ENCODE measurements at places on chromosomes 3 and 15.

DNA sequence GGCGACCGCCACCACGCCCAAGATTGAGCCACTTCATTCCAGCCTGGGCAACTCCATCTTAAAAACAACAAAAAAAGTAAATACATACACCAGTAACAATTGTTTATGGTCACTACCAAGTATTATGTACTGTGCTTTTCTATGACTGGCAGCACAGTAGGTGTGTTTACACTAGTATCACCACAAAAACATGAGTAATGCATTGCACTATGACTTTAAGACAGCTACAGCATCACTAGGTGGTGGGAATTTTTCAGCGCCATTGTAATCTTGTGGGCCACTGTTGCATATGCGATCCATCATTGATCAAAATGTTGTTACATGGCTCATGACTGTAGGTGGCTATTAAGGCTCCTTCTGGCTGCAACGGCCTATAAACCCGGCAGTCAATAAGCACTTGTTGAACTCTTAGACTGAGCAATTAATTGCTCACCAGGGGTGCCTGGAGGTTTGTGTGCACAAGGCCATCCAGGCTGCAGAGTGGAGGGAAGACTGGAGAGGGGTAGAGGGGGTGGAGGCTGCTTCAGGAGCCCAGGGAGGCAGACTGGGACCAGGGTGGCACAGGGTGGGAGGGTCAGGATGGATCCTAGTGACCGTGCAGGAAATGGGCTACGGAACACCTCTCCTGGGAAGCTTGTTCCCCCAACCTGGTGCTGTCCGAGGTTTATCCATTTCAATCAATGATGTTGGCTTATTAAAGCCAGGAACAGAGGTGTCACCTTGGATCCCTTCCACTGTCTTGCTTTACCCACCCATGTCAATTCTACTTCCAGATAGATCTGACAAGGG lies 17.9 kb upstream of the COPG1 start:
- DNase-seq = no peak

- no peak for DNase-seq
These were observed 10.3 kb downstream of the USP13 start for GRCh38 chr3:179663093-179663492.

DNA sequence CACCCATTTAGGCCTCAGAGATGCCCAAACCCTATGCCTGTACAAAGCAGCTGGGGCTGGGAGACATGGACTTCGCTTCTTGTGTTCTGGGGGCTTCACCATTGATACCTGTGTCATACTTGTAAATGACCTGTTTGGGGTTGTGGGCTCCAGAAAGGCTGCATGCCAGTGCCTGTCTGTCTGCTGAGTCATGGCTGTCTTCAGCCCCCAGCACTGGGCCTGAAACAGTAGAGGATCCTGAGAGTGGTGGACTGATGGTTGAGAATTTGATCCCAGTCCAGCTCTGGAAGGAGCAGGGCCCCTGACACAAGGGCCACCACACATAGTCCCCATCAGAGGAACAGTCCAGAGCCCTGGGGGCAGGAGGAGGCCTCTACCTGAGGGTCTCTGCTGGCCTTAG lies 24.6 kb upstream of the APEH start:
- no peak for DNase-seq

- no peak for DNase-seq
These were observed 27.6 kb downstream of the CHST14 start for GRCh38 chr15:40498418-40498817.

- DNase-seq = no peak
These were observed 8.1 kb upstream of the DLG1 start for GRCh38 chr3:197306374-197307086.

GRCh38 chr15:64901914-64902313 lies 9.8 kb upstream of the ANKDD1A start:
- DNase-seq = no peak

GRCh38 chr3:152160350-152161011 lies 108.2 kb upstream of the MBNL1 start:
- DNase-seq = no peak

- peak; percentile 73 for DNase-seq
These were observed 201.6 kb upstream of the TMC3 start for GRCh38 chr15:81575436-81576123.

DNA sequence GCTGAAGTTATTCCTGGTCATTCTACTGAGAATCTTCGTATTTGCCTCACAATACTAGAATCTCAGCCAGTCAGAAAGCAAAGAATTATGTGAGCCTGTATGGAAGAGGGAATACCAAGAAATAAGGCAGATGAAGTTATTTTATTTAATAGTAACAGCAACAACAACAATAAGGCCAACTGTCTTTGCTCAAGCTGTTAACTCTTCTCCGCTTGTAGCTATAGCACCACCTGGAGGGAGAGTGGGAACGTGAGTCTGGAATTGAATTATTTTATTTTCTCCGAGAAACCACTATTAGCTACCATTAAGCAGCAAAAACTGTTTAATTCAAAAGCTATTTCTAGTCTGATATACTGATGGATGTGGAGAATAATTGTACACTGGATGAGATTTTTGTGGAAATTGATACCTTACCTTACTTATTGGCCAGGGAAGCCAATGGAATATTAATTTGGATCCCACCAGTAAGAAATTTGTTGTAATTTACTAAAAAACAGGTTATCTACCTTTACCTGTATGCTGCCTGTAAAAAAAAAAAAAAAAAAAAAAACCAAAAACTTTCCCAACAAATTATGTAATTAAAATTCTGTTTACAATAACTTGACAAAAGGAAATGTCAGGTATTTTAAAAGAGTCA lies 50.1 kb downstream of the CALML4 start:
- DNase-seq = peak; percentile 34

DNA sequence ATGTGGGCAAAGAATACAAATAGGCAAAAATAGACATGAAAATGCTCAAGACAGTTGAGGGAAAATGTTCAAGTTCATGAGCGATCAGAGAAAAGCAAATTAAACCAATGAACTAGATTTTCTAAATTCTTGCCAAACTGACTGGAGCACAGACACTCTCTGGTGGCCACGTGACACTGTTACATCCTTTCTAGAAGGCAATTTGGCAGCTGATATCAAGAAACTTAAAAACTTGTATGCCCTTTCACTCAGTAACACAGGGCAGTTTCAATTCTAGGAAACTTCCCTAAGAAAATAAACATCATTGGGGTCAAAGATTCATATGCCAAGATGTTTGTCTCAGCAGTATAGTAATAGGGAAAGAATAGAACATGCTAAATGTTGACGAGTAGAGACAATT lies 52.2 kb downstream of the ABHD5 start:
- DNase-seq = peak; percentile 14

DNA sequence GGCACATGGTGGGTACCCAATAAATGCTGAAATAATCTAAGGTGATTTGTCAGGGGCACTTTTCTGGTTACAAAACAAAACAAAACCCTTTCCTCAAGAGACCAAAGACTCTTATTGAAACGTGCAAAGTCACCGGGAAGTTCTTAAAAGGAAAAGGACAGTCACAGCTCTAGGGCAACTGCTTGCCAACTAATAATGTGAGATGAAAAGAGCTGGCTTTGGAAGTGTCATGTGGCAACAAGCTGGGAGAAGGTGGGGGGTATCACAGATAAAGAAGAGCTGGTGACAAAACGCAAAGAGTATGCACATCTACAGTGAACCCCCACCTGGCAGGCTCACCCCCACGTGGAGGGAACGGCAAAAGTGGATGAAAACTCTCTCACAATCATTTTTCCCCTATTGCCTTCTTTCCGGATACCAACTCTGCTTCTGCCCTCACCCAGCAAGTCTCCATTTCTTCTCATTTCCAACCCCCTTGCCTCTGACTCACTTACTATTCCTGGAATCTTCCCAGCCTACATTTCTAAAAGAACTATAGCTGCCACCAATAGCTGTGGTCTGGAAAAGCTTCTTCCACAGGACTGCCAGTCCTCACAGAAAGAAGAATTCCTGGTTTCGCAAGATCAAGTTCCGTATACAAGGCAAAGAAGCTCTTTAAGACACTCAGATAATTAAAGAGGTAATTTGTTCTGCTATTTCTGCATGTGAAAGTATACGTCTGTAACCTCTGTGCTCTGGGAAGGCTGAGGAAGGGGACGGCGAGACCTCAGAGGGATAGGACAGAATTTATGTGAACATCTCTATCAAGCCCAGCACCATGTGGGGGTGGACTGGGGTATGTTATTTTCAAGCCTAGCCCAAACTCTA lies 21.8 kb upstream of the ANPEP start:
- DNase-seq = peak; percentile 52

DNA sequence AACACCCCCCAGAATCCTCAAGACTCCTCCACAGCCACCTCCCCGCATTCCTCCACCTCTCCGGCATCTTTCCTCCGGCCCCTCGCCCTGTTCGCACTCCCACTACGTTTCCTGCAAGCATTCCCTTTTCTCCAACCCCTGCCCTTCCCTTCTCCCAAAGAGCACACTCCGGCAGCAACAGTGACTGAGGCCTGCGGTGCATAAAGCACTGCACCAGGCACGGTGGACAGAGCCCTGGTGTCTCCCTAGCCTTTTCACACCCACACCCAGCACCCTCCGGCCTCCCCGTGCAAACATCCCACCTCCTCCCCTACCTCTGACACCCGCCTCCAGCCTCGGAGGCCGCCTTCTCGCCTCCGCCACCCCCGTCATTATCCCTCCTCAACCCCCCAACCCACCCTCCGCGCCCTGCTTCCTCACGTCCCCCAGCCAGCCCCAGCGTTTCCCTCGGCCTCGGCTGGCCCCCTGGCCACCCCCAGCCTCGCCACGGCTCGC lies 577 bp downstream of the ZNF148 start:
- peak; percentile 39 for DNase-seq

GRCh38 chr3:13262493-13263211 lies 157.5 kb downstream of the NUP210 start:
- DNase-seq = no peak

GRCh38 chr15:66164788-66165187 lies 88.8 kb downstream of the MEGF11 start:
- DNase-seq = no peak

- no peak for DNase-seq
These were observed 97.5 kb downstream of the PLSCR2 start for GRCh38 chr3:146371902-146372301.

- DNase-seq = no peak
These were observed 24.2 kb downstream of the MASP1 start for GRCh38 chr3:187267306-187267705.

DNA sequence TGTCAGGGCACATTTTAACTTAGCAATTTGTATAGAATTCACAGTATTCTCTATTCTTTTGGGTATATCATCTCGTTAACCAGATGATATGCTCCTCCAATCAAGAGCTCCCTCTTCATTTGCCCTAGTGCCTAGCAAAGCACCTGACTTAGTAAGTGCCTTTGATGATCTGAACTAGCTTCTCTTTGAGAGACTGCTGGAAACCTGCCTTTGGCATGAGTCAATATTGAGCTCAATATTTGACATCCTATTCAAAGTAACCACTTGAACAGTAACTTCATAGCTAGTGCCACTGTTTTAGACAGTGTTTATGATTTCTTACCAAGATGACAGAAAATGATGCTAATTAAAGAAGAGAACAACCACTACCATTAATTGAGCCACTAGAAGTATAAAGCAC lies 696.3 kb upstream of the UBE2E2 start:
- no peak for DNase-seq

GRCh38 chr3:70067860-70068521 lies 68.5 kb downstream of the SAMMSON start:
- no peak for DNase-seq

GRCh38 chr15:26805470-26805869 lies 32.6 kb upstream of the GABRB3 start:
- DNase-seq = peak; percentile 7

DNA sequence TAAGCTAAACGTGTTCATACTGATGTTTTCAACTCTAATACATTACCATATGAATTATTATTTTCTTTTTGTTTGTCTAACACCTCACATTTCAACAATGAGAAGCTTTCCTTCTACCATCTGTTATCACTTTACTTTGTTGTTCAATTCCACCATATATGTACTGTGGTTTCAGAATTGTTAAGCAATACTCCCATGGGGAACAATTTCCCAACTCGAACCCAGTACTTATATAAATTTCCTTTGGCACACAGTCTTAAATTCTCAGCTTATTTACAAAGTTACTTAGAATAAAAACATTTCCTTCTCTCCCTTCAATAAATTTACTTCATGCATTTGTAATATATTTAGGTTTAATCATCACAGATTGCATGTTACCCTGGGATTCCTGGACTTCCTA lies 1764.4 kb downstream of the OTOL1 start:
- DNase-seq = no peak

DNA sequence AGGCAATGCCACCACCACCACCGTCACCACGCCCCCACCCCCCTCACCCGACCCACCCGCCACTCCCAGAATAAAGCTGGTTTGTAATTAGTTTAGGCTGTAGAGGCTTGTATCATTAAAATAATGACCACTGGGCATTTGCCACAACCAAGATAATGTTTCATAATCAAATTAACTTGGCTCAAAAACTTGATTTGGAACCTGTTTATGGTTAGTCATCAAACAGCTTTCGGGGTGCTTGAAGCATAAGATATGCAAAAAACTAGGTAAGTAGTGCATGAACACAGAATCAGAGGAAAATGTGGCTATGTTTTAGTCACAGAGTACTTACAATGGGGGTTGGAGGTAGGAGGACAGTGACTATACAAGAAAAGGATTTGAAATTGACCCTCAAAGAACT lies 115.1 kb downstream of the FHIT start:
- DNase-seq = no peak

GRCh38 chr3:101122681-101123080 lies 129.5 kb upstream of the ABI3BP start:
- no peak for DNase-seq

DNA sequence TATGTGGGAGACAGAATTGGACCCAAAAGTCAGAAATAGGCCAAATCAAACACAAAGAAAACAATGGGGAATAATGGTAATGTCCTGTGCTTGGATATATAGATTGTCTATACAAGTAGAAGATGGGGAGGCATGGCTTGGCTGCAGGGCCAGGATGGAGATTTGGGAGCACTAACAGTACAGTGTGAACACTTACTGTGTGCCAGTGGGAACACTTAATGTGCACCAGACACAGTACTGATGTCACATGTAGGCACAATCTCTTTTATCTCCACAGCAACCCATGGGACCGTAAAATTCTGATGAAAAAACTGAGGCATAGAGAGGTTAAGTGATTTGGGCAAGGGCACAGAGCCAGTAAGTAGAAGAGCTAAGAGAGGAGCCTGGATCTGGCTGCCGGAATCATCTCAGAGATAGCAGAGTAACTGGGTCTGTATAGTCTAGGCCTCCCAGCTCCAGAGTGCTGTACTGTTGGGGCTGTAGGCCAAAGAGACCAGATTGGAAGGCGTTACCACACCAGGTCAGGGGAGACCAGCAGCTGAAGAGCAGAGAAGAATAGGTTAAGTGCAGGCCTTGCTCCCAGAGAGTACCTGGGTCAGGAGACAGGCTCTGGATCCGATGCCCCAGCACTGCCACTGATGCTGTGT lies 63.3 kb downstream of the RLBP1 start:
- DNase-seq = no peak

GRCh38 chr15:32042269-32042972 lies 12.1 kb downstream of the CHRNA7 start:
- no peak for DNase-seq

GRCh38 chr3:72587282-72587681 lies 261.0 kb downstream of the SHQ1 start:
- DNase-seq = no peak

DNA sequence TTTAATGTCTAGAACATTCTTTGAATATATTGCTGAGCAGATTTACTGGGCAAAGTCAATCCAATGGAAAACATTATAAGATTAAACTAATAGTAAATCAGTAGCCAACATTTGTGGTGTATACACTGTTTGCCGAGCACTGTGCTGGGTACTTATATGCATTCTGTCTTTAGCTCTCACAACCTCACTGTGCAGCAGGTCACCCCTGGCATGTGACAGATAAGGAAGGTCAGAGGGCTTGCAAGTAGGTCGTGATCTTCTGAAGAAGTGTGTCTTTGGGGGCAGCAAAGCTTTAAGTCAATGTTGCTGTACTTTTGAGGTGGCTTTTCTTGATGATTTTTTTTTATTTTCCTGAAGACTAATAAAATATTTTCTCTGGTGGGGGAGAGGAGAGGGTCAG lies 62.2 kb downstream of the TCAIM start:
- no peak for DNase-seq
